ENCODE measurements at places on chromosomes 7 and 10. TPM values are rescaled to one million over a fixed set of nuclear protein-coding genes. Genes with fewer than 3 reads are reported as not detected.

The CAMK1D gene
- 10.5 TPM for polyA plus RNA-seq

The GRID1 gene
- 1.6 TPM for polyA plus RNA-seq

GRCh38 chr7:108079648-108080591 is 50.2 kb downstream of the LAMB4 start:
- DNase-seq, result no peak

DNA sequence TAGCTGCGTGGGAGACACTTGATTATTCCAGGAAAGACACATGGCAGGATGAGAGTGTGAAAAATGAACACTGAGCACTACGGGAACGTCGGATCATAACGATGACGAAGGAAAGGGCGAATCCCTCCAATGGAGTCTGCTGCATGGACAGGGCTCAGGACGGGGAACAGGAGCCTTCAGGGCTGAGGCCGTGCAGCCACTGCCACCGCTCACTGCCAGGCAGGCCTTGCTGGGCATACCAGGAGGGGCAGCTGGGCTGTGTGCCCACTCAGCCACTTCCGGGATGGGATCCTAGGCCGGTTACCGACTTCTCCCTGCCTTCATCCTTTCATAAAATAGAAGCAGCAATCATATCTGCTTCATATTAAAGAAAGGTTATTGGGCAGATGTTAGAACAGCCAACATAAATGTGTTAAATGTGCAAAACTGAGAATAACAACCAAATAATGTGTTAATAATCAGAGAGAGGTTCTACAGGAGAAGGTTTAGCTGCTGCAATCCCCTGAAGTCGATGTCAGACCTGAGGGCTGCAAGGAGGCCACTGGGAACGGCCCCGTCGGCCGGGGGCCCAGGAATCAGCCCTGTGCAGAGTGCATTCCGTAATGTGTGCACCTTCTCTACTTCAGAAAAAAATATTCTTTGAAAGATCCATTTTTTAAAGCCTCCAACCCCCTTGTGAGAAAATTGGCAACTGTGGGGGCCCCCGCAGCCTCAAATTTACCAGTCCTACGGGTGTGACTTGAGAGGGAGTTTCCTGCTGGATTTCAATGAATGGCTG is 63.6 kb downstream of the ADARB2 start:
- DNase-seq, result no peak

DNA sequence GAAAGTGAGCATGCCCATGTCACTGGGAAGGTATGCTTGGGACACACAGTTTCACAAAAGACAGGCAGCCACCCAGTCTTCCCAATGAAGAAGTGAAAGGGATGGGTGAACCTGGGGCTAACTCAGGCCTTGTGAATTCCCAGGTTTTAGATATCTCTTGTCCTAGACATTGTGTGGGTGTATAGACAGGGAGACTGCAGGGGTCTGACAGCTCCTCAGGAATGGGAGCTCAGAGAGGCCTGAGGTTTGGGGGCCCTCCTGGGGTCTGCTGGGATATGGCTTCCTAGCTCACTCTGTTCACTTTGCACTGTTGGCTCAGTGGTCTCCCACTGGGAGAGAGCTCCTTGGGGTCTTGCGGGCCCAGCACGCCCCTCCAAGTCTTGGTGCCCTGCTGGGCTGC is 47.0 kb downstream of the WDFY4 start:
- DNase-seq, result no peak

All from renal cortex interstitium (tissue), 15 donors.